ENCODE measurements at places on chromosomes 13 and 19.

DNA sequence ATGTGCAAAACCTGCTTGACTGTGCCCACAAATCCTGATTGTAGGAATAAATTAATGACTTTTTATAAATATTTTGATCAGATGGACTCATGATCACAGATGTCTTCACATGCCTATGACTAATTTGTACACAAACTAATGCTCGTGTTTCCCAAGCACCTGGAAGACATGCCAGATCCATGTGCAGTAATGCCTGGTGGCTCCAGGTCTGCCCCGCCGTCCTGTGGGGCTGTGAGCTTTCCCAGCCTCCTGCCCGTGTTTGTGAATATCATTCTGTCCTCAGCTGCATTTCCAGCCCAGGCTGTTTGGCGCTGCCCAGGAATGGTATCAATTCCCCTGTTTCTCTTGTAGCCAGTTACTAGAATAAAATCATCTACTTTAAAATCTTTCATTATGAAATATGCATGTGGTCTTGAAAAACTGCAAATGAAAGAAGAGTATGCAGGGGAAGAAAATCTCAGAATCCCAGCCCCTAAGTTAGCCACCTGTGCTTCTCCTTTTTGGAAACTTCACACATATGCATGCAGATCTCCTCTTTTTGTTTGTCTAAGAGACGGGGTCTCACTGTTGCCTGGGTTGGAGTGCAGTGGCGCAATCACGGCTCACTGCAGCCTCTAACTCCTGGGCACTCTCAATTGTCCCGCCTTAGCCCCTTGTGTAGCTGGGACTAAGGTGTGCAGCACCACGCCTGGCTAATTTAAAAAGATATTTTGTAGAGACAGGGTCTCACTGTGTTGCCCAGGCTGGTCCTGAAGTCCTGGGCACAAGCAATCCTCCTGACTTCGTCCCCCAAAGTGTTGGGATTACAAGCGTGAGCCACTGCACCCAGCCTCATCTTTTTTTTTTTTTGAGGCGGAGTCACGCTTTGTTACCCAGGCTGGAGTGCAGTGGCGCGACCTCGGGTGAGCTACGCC is 6.2 kb downstream of the RPL28 start:
- DNase-seq, result no peak

DNA sequence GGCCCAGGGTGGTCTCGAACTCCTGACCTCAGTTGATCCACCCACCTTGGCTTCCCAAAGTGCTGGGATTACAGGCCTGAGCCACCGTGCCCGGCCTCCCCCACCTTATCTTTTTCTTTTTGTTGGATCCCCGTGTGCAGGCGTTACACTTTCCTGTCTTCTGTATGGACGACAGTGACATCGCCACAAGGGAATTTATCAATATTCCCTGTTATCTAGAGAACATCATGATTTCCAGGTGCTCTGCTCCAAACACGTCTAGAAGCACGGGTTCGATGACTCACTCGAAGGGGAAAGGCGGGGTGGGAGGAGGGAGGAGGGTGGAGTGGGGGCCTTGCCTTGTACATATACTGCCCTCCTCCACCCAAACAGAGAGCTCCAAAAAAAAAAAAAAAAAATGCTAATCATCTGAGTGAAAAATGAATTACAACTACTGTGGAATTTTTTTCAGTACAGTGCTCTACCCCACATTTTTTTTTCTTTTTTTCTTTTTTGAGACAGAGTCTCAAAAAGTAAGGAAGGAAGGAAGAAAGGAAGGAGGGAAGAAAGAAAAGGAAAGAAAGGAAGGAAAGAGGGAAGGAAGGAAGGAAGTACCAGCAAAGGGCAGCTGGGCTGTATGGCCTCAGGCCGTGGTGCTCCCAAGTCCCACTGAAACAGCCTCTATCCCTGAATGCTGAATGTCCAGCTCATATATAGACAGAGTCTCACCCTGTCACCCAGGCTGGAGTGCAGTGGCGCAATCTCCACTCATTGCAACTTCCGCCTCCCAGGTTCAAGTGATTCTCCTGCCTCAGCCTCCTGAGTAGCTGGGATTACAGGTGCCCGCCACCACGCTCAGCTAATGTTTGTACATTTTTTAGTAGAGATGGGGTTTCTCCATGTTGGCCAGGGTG is 36.8 kb downstream of the INSR start:
- DNase-seq, result no peak

GRCh38 chr19:1225440-1226226 is 12.2 kb downstream of the CBARP start:
- DNase-seq, result no peak

DNA sequence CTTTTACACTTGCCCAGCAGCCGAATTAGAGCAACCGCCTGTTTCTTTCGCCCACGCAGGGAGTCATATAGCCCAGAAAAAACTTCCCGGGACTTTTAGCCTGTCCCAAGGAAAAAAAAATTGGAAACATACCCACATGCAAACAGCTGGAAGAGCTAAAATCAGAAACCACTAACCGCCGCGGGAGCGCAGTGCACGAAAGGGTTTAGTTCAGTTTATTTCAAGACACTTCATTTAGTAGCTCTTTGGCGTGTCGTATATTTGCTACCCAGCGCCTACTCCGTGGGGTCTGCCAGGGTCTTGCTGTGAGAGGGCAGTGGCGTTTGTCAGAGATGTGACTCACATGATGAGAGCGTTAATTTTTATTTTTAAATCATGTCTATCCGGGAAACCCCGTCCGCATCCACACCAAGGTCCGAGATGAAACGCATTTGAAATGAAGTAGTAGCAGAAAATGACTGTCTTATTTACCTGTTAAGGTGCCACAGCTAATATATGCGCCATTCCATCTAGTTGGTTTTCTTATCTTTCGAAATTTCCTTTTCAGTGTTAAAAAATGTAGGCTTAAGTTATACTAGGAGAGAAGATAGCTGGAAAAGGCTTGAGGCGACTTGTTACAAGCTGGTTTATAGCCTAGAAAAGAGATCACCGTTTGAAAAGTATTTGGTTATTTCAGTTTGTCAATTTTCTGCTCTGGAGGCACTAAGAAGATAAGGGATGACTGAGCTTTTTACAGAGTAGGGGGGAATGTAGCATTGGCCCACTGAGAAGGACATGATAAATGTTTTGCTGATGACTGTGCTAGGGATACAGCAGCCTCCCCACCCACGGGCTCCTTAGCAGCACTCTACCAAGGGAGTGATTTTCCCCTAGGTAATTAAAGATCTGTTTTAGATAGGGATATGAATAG is 1.7 kb downstream of the KLF5 start:
- no peak for DNase-seq

DNA sequence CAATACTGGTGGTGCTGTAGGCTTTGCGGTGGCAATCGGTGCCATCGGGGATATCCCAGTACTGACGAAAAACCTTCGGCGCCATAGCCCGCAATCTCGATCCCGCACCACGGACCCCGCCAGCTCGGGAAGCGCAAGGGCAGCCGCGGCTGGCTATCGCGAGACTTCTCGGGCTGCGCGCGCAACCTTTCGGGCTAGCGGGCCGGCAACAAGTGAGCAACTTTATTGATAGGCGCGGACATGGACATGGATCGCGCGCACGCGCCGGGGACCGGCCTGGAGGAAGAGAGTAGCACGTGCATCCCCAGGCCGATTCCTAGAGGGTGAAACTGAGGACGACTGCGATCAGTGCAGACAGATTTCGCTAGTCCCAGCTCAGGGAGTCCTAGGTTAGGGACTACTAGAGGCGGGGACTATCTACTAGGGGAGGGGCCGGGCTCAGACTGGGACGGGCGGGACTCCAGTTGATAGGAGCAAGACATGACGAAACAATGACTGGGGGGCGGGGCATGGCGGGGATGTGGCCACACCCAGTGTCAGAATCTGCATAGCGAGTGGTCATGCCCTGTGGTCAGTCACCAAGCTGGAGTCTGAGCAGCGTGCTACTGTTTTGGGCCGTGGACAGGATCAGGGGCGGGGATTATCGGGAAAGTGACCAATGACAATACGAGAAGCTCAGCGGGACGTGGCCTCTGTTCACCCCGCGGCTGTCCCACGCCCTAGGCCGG is at the start of gene NDUFA11:
Gene NDUFA11, minus strand, starts transcription at position 167 of the 728 bp plus-strand sequence. Its CDS starts 82 bp downstream, at position 85.
- peak; percentile 88 for DNase-seq

DNA sequence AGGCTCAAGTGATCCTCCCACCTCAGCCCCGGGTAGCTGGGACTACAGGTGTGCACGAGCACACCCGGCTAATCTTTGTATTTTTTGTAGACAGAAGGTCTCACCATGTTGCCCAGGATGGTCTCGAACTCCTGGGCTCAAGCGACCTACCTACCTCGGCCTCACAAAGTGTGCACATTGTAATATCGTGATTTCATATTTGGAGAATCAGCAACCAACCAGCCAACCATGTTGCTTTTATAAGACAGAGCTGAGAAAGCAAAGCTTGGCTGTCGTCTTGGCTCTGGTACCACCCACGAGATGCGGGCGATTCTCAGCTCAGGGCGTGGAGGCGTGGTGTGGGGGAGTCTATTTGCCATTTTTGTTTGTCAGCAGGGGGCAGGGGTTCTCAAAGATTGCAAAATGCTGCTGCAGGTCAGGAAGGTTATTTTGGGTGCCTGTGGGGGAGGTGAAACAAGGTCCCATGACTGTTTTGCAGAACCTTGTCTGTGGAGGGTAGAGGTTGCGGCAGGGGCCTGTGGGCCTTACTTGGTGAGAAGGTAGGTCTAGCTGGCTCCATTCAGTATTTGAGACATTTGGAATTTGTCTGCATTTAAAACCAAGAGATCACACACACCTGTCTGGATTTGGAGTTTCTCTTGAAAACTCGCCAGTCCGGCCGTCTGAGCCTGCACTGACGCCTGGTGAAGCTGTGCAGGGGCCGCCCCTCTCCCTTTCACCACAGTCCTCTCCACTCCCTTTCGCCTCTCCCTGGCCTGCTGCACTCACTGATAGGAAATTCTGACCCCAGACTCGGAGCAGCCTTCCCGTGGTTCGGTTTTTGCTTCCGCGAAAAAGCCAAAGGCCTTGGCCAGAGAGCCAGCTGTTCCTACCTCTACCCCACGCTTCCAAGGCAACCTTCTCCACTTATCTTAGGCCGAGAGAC is 15.4 kb downstream of the TNFAIP8L1 start:
- DNase-seq, result no peak
